Gastroesophageal sphincter (tissue), 4 donors: ENCODE measurements at places on chromosomes 3 and 15. TPM values are rescaled to one million over a fixed set of nuclear protein-coding genes. Genes with fewer than 3 reads are reported as not detected.

Gene MITF
- total RNA-seq: 76.7 TPM

Gene CELF6
- 3.7 TPM for total RNA-seq

Gene POPDC2
- total RNA-seq: 98.2 TPM

Gene KLF15
- total RNA-seq: 92.6 TPM

Gene RBM15B
- 28.5 TPM for total RNA-seq

Gene GPR15
- not detected for total RNA-seq

Gene LRTM1
- not detected for total RNA-seq

Gene PLCH1
- total RNA-seq: 0.16 TPM

Gene OGG1
- 27.6 TPM for total RNA-seq

Gene UBE2E2
- 114 TPM for total RNA-seq

Gene ATP13A4
- 0.13 TPM for total RNA-seq

Gene CAPN3
- total RNA-seq: 5.3 TPM

Gene IFT122
- total RNA-seq: 18.2 TPM

Gene NOX5
- total RNA-seq: not detected

Gene SLC28A1
- total RNA-seq: not detected

Gene UBR1
- total RNA-seq: 36.2 TPM

Gene CLDN18
- not detected for total RNA-seq

DNA sequence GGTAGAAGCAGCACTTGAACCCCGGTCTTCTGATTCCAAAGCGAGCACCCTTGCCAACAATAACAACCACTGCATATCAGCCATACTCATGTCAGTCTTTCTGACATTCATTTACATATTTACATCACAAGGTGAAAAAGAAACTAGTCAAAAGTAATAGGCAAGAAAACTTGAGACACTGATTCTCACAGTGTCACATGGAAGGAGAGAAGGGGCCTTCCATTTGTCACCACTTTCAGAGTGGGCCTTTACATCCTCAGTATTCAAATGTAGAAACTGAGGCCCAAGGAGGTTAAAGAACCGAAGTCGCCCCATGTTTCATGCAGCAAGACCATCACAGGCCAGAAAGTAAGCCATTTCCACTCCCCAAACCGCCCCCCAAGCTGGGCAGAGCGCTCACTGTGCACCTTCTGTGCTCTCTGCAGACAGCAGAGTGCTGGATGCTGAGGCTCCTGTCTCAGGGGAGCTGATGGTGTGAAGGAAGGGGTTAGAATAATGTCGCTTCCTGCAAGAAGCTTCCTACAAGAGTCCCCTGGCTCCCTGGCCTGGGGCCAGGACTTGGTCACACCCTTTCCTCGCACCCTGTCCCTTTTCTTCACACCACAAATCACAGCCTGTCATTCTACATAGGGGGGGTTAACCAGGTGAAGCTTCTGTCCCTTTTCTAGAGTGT is 260.1 kb downstream of the UACA start:
- ATAC-seq: no peak

DNA sequence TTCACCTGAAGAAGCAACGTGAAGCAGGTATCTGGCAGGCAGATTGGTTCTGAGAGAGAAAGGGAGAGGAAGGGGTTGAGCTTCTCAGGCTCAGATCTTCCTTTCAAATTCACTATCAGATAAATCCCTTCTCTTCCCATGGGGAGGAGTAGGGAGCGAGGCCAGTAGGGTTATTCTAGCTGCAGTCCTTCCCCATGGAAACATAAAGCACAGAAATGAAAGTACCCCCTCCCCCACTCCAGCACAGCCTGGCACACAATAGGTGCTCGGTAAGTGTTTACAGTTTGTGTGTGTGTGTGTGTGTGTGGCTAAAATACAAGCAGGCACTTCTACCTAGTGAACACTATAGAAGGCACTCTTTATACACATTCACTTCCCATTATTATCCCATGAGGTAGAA is 20.8 kb upstream of the VPS8 start:
- no peak for ATAC-seq

DNA sequence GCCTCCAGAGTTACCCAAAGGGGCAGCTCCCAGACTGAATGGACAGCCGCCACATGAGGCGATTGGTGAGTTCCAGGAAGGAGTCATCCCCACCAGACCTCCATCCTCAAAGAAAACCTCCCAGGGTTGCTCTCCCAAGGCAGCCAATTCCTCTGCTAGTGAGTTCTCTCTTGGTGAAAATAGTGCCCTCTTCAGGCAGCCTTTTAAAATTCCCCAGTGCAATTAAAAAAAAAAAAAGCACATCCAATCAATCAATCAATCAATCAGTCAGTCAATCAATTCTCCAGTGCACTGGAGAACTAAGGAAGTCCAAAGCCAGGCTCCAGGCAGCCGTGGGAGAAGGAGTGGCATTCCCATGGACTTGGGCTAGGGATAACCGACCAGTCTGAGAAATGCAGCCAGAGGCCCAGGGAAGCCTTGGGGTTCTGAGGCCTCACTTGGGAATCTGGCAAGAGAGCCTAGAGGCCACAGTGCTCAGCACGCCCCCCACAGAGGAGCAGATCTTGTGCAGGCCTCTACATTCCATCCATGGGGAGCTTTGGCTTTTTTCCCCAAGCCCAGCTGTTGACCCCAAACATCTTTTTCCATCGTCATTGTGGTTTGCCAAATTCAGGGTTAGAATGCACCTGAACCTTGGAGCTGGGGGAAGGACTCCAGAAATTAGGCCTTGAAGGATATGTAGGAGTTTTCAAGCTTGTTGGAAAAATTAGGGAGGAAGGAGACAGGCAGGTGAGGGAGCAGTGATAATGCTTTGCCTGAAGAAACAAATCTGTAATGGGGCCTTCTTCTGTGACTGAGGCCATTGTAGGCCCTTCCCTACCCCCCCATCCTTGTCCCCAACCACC is 4.8 kb downstream of the PAQR5 start:
- no peak for ATAC-seq

DNA sequence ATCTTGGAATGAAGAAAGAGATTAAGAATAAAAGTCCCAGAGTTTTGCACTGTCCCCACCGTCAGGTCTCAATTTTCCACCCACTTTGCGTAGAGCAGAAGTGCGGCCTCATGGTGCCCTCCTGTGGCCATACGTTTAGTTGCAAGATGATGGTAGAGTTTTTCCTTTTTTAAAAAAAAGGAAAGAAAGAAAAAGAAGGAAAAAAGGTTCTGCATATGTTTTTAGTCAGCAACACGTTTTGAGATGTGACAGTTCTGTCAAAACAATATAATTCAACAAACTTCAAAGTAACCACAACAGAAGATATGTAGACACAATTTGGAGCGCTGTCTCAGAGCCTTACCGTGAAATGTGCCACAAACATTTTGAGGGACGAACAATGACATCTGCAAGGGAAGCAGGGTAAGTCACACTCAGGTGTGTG is 24.6 kb downstream of the EBLN2 start:
- peak; percentile 61 for ATAC-seq

GRCh38 chr15:67746022-67746421 is 79.3 kb upstream of the SKOR1 start:
- ATAC-seq: peak; percentile 74

DNA sequence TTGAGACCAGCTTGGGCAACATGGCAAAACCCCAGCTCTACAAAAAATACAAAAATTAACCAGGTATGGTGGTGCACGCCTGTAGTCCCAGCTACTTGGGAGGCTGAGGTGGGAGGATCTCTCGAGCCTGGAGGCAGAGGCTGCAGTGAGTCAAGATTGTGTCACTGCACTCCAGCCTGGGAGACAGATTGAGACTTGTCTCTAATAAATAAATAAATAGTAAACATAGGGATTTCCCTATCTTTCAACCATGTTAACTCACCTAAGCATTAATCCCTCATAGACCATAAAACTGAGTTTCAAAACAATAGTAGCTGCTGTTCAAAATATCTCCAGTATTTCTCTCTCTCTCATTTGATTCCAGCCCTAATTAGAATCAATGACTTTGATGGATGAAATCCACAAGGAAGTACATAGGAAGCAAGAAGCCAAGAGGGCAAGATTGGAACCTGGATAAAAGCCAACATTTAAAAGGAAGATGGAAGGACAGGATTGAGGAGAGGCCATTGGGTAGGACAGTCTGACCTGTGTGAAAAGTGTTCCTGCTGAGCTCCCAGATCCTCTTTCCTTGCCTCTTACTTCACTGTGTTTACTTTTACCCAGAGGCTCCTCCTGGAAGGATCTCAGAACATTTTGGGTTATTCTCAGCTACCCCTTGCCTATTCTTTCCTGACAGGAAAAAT is 12.4 kb upstream of the TTBK2 start:
- ATAC-seq: no peak

DNA sequence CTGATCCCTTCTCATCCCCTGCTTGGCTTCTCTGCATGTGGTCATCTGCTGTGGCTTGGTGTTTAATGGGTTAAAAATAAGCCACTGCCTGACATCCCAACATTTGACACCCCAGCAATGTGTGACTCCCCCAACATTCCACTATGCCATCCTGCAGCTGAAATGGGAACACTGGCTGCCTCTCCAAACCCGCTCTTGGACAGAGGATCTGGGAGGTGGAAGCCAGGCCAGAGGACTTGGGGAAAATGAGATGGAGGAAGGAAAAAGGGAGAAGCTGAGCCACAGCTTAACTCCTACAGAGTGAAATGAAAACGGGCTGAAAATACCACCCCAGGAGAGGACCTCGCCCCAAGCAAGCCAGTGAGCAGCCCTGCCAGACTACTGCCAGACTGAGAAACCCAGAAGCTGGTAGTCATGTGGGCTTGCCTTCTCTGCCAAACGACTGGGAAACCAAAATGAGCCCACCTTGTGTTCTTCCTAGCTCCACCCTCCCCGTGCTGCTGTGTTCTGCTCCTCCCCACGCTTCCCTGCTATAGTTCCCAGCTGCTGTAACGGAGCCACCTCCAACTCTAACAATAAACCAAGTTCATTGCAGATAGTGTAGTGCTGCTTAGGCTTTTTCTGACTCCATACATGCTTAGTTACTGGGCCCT is 13.7 kb downstream of the MAP1A start:
- no peak for ATAC-seq

- ATAC-seq: no peak
Observed at GRCh38 chr3:147654827-147655226, 245.7 kb downstream of the ZIC1 start.

GRCh38 chr3:194101592-194102432 is 34.1 kb upstream of the HES1 start:
- ATAC-seq: no peak

GRCh38 chr3:149042789-149043386 is 43.4 kb downstream of the HLTF start:
- no peak for ATAC-seq

DNA sequence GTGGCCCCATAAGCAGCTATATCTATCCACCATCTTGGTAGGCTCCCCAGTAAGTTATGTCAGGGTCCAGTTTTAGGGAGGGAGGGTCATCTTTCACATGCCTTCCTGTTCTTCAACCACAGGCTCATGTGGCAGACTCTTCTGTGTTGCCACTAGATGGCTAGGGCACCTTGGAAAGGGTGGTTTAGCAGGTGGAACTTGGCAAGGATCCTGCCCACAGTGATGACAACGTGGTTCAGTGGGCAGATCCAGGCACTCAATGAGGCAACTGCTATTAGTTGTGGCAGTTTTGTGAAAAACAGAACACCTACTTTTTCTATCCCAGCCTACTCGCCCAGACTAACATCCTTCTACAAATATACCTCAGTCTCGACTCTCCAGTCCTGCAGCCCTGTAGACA is 7.2 kb upstream of the RBP1 start:
- no peak for ATAC-seq

GRCh38 chr15:39269821-39270220 is 311.1 kb upstream of the THBS1 start:
- ATAC-seq: no peak

- ATAC-seq: no peak
Observed at GRCh38 chr15:90044191-90044590, 43.1 kb downstream of the ZNF710 start.

GRCh38 chr3:61978460-61979419 is 394.6 kb downstream of the FEZF2 start:
- ATAC-seq: no peak

GRCh38 chr15:60389261-60390077 is 8.3 kb downstream of the ANXA2 start:
- ATAC-seq: no peak

GRCh38 chr3:115348412-115348811 is 201.3 kb upstream of the ZBTB20 start:
- ATAC-seq: no peak

DNA sequence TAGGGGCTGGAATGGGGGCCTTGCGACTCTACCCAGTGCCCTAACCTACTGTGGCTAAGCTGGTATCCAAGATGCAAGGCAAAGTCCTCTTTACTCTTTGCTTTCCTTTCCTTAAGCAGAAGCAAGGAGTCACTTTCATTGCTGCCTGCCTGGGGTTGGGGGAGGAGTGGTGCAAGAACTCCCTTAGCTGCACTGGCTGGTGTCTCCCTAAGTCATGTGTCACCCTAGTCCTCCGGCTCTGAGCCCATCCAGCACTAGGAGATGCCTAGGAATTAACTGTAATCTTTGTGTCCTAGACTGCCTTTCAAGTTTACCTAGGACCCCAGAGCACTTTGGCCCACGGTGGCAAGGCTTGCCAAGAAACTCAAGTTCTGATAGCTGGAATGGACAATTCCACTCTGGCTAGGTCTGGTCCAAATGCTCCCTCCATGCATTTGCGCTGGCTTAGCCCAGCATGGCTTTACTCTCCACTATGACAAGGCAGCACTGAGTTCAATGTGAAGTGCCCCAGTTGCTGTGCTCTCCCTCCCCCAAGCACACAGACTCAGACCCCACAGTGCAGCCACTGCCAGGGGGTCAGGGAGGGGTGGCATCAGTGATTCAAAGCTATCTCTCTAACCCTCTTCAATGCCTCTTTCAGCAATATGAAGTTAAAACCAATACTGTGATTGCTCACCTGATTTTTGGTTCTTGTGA is 58.7 kb downstream of the ESYT3 start:
- ATAC-seq: no peak

DNA sequence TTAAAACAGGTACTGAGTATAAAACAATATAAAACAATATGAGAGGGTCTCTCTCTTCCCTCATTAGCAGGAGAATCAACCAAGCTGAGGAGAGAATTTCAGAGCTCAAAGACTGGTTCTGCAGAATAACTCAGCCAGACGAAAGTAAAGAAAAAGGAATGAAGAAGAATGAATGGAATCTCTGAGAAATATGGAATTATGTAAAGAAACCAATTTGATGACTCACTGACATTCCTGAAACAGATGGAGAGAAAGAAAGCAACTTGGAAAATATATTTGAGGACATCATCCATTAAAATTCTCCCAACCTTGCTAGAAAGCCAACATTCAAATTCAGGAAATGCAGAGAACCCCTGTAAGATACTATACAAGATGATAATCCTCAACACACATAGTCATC is 630.9 kb downstream of the PYDC2 start:
- no peak for ATAC-seq

GRCh38 chr3:195001961-195002861 is 268.7 kb downstream of the XXYLT1 start:
- ATAC-seq: peak; percentile 17

DNA sequence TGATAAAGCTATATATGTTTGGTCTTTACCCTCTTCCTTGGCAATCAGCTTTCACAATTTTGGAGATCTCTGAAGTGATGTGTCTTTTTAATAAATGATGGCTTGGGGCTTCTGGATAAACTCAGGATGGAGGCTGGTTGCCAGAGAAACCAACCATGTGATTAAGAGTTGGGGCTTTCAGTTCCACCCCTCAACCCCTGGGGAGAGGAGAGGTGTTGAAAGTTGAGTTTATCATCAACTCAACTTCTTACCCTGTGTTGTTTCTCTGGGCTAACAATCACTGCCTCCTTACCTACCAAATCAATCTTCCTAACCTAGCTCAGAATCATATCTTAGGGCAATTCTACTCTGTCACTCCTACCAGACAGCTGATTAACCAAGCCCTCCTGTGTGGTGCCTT is 735.8 kb downstream of the ZPLD1 start:
- no peak for ATAC-seq

GRCh38 chr3:70094197-70094596 is 94.7 kb downstream of the SAMMSON start:
- ATAC-seq: no peak

- ATAC-seq: no peak
Observed at GRCh38 chr15:74124196-74124595, 6.2 kb upstream of the ISLR2 start.
